Stimulated activated naive CD8-positive, alpha-beta T cell treated with anti-CD3 and anti-CD28 coated beads, Interleukin-15, amount 100 ng/mL, for 72 hours (primary cell): ENCODE measurements at places on chromosomes 11 and 22.

DNA sequence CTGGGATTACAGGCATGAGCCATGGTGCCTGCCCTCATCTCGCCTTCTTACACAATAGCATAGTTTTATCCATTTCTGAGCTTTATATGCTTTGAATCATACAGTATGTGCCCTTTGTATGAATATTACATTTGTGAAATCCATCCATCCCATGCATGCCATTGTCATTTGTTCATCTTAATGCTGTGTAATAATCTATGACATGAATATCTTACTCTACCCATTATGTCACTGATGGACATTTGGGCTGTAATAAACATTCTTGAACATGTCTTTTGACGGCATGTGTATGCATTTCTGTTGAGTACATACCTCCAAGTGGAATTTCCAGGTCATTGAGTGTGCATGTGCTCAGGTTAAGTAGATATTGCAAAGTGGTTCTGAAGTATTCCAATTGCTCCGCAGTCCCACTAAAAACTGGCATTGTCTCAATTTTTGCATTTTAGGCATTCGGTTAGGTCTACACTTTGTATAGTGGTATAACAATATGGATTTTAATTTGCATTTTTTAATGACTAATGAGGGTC, 339.3 kb upstream of the SYN3 start:
- no peak for DNase-seq

DNA sequence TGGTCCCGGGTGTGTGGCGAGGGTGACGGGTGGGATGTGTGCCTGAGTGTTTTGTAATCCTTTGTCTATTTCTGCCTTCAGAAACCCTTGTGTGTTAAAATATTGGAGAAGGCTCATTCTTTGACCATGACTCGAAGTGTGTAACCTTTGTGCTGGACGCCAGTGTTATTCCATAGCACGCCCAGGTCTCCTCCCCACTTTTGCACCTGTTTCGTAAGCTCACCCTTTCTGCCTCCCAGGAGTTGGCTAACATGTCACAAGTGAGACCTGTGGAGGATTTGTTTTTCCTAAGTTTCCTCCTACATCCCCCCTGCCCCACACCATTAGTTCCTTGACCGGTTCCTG, 382 bp downstream of the C11orf54 start:
- DNase-seq = no peak

DNA sequence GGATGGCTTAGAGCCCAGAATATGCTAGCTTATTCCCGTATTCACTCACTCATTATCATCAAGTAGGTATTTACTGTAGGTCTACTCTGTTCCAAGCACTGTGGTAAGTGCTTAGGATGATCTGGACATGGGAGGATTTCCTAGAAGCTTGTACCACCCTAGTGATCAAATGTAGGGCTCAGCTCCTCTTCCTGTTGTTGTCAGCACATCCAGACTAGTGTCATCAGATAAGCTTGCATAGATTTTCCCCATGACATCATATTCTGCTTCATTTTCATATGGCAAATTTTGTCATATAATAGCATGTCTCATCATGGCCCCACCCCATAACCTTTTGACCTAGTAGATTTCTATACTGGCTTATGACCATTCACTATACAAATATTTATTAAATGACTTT, 19.3 kb upstream of the NUCB2 start:
- no peak for DNase-seq

GRCh38 chr11:66768088-66768521, 39.1 kb upstream of the SPTBN2 start:
- DNase-seq = no peak

DNA sequence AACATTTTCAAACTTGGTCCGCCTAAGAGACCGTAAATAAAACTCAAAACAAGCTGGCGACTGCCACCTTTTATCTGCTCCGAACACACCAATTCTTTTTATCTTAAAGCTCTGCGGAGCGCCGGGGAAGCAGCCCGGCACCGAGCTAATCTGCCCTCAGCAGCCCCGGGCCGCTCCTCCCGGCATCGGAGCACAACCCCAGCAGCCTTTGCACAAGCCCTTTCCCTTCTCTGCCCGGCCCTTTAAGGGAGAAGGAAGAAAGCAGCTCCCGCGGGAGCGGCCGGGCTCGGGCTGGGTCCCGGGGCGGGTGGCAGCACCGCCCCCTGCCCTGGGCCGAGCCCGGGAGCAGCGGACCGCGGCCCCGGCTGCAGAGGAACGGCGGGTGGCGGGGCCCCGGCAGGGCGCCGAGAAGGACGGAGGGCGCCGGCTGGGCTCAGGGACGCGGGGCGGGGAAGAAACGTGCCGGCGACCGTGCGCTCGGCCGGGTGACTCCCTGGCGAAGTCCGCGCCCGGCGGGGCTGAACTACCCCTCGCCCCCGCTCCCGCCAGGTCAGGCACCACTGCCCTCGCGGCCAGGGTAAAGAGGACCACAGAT, 133.6 kb upstream of the C11orf58 start:
- peak; percentile 13 for DNase-seq

DNA sequence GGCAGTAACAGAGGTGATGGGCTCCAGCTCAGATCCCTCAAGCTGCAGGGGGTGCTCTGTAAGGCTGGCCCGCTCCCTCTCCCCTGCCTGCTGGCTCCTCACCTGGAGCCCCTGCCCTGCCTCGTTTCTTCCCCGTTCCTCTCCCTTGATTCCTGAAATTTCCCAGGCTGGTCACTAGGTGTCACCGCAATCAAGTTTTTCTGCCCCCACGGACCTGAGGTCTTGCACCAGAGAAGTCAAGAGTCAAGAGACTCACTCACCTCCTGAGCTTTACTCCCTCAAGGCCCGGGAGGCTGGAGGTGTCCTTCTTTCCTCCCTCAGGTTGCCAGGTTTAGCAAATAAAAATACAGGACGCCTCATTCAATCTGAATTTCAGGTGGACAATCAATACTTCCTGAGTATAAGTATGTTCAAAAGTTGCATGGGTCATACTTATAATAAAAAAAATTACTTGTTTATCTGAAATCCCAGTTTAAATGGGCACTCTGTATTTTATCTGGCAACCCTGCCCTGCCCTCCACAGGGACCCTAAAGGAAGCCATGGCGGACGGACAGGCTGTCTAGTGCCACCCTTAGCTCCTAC, 69.2 kb downstream of the SCUBE1 start:
- DNase-seq = peak; percentile 46

DNA sequence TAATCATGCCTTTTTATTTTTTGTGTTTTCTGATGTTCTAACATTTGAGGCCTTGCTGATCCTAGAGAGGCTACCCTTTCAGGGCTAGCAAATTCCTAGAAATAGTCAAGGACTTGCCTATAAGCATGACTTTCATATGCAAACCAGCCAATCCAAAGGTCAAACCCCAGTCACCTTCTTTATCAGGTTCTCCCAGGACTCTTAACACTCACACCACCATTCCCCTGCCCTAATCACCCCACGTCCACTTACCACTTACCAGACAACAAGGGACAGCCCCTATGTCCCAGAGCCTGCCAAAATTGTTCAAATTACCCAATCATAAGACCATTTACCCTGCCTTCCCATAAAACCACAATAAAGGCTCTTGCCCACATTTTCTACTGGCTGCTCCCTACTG, 1339.8 kb downstream of the LRRC4C start:
- DNase-seq = no peak

- DNase-seq = no peak
These were observed 79.7 kb downstream of the FDX1 start for GRCh38 chr11:110509472-110509871.

DNA sequence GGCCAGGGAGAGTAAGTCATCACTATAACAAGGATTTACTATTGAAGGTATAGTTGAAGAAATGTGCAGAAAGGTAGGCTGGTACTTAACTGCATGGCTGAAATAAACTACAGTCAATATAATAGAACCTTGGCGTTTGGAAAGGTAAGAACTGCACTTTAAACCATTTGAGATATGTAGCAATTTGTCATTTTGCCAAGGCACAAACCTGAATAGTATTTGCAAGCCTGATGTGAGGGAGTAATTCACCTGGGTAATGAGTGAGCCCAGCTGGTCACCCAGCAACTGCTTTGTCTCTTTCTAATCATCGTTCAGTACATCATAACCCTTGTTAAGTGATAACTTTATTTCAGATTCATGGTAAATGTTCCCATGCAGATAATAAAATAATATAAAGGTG, 62.3 kb upstream of the SCUBE2 start:
- DNase-seq = no peak

GRCh38 chr11:113547739-113548138, 72.5 kb upstream of the DRD2 start:
- DNase-seq = no peak

DNA sequence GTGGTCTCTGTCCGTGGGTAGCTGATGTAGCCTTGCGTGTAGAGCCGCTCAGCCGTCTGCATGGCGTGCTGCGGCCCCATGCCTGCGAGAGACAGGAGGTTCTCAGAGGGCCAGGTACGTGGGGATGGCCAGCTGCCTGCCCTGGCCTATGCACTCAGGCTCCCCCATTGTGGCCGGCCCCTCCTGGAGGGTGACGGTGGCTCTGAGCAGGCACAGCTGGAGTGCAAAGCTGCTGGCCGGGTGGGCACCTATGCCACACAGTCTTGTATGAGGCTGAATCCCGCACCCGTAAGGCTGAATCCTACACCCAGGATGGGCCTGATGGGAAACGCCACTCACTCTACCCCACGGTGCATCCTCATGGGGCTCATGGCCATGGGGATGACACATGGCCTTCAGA, 11.6 kb upstream of the PPM1F start:
- no peak for DNase-seq

DNA sequence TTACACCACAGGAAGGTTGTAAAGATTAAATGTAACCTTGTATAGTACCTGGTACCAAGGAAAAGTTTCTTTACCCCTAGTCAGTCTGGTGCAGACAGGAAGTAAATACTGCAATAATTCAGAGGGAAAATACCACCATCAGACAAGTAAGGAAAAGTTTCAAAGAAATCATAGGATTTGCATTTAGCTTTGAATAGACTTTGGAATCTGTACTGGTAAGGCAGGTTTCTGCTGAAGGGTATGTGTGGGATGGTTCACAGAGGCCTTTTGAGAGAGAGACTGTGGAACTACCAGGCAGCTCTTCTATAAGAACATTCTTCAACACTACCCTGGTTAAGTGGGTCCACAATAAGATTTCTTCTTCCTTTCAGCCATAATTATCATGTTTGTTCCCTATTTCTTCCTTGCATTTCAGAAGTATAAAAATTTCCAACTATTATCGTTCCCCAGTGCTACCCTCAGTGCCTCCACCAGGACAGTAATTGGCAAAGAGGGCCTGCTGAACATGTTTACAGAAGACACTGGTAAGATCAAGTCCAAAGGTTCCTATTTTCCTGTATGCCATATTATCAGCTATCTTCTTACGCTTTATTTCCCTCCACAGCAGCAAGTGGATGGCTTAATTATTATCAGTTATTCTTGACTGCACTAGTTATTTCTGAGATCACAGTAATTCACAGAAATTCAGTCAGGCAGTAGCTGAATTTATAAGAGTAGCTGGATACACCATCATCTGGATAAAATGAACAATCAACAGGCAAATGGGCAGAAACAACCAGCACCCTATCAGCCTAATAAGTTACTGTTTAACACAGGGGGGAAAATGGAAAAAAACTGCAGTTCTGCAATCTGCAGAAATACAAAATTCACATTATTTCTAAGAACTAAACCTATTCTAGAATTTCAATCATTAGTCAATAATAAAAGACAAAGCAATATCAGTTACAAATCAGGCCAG, 48.5 kb downstream of the PITPNB start:
- no peak for DNase-seq

DNA sequence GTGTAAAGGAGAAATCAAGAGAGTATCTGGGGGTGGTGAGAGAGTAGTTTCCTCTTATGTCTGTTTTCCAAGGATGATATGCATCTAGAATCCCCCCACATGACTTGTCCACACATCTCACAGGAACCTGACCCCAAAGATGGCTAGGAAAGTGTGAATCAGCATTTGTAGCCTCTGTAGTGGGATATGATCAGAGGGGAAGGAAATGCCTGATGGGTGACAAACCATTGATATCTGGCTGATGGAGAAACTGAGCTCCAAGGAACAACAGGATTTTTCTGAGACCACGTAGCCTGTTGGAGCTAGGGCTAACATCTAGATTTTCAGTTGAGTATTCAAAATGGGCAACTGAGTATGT, 369.4 kb downstream of the DDX10 start:
- DNase-seq = no peak

- DNase-seq = no peak
These were observed 27.6 kb downstream of the TP53I11 start for GRCh38 chr11:44923115-44923514.

GRCh38 chr11:47400768-47401279, 7.6 kb upstream of the SLC39A13 start:
- no peak for DNase-seq

- peak; percentile 85 for DNase-seq
These were observed 13.5 kb upstream of the B4GALNT4 start for GRCh38 chr11:355581-356458.

GRCh38 chr11:24199461-24199860, 297.4 kb upstream of the LUZP2 start:
- DNase-seq = no peak

DNA sequence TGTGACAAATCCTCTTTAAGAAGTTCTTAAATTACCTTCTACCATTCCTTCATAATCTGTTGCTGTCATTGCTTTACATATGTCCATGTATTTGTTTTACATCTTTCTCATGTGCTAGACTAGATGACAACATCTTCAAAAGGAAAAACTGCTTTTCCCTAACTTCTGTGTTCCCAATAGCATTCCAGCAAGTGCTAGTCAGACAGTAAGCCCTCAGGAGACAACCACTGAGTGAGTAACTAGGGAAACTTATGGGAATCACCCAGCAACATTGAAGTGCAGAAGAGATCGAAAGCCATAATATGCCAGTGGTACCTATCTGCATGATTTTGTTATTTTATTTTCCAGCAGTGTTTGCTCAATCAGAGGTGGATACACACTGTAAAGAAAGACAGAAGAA, 889.7 kb upstream of the API5 start:
- DNase-seq = no peak

- no peak for DNase-seq
These were observed 39.0 kb downstream of the ZC3H7B start for GRCh38 chr22:41340357-41340756.

DNA sequence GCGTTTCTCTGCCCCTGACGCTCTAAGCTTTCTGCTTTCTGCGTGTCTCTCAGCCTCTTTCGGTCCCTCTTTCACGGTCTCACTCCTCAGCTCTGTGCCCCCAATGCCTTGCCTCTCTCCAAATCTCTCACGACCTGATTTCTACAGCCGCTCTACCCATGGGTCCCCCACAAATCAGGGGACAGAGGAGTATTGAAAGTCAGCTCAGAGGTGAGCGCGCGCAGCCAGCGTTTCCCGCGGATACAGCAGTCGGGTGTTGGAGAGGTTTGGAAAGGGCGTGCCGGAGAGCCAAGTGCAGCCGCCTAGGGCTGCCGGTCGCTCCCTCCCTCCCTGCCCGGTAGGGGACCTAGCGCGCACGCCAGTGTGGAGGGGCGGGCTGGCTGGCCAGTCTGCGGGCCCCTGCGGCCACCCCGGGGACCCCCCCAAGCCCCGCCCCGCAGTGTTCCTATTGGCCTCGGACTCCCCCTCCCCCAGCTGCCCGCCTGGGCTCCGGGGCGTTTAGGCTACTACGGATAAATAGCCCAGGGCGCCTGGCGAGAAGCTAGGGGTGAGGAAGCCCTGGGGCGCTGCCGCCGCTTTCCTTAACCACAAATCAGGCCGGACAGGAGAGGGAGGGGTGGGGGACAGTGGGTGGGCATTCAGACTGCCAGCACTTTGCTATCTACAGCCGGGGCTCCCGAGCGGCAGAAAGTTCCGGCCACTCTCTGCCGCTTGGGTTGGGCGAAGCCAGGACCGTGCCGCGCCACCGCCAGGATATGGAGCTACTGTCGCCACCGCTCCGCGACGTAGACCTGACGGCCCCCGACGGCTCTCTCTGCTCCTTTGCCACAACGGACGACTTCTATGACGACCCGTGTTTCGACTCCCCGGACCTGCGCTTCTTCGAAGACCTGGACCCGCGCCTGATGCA, at the start of gene MYOD1:
MYOD1 (plus strand) TSS at position 544 of the 910 bp plus-strand sequence; CDS start at position 756, 212 bp downstream.
- DNase-seq = no peak
